Choroid plexus epithelial cell (primary cell): ENCODE measurements at places on chromosomes 13 and 19.
A peak's percentile ranks its signal among the peaks of the same experiment; 100 is the strongest.

- peak; percentile 20 for DNase-seq
Observed at GRCh38 chr13:21080593-21080891, 19.2 kb upstream of the LATS2 start.

- no peak for DNase-seq
Observed at GRCh38 chr19:30006207-30006606, 64.2 kb downstream of the URI1 start.

DNA sequence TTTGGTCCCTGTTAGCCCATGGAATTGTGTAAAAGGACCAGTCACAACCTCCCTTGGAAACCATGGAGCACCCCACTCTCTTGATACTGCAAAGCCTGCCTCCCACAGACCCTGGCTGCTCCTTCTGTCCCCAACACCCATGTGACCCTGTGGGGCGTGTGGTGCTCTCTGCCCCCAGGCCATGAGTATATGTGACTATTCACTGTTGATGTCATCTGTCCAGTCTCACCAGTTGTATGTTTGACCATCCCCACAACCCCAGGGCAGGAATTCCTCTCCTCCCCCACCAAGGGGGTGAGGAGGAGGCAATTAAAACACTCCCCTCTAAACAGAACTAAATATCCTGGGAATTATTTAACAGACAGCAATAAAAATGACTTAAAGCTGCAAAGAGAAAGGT lies 35.2 kb downstream of the KCTD15 start:
- DNase-seq, result no peak

GRCh38 chr13:65032825-65033224 lies 2197.3 kb downstream of the PCDH9 start:
- no peak for DNase-seq

DNA sequence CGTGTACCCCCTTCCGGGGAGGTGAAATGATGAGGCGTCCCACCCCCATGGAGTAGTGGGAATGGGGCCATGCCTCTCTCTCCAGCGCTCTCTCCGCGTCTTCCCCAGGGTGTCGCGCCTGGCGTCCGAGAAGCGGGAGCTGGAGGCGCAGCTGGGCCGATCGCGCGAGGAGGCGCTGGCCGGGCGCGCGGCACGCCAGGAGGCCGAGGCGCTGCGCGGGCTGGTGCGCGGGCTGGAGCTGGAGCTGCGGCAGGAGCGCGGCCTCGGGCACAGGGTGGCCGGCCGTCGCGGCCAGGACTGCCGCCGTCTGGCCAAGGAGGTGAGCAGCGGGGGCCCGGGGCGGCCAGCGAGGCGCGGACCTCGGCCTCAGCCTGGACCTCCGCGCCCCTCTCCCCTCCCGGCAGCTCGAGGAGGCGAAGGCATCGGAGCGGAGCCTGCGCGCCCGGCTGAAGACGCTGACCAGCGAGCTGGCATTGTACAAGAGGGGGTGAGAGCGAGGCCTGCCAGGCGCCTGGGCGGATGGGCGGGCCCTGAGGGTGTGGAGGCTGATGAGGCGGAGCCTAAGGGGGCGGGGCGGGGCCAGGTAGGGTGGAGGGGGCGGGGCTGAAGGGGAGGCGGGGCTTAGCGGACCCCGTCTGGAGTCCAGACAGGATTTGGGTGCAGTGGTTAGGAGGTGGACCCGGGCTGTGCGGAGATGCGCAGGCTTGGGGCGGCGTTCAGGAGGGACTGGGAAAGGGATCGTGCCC lies 7.7 kb downstream of the PGLYRP1 start:
- peak; percentile 18 for DNase-seq
